Urinary bladder (tissue), 4 donors: ENCODE measurements at places on chromosomes 11 and 22. TPM values are rescaled to one million over a fixed set of nuclear protein-coding genes. Genes with fewer than 3 reads are reported as not detected.

The IFITM10 gene
- 1.0 TPM for total RNA-seq

The SPDYC gene
- total RNA-seq: not detected

The TTC38 gene
- total RNA-seq: 24.7 TPM

The C22orf15 gene
- total RNA-seq: 0.63 TPM

The CREB3L1 gene
- 44.3 TPM for total RNA-seq

The MYH9 gene
- total RNA-seq: 150 TPM

The RASD2 gene
- 0.42 TPM for total RNA-seq

The SMTNL1 gene
- total RNA-seq: 0.16 TPM

The SHANK2 gene
- total RNA-seq: 6.2 TPM

The OR52R1 gene
- total RNA-seq: not detected

The NAT10 gene
- total RNA-seq: 15.9 TPM

The TCN2 gene
- 7.9 TPM for total RNA-seq

The TRPC6 gene
- 58.5 TPM for total RNA-seq

The CSKMT gene
- 5.0 TPM for total RNA-seq
